ENCODE measurements at places on chromosomes 12 and 14.
A peak's percentile ranks its signal among the peaks of the same experiment; 100 is the strongest.

GRCh38 chr14:66680216-66680615, 172.3 kb downstream of the GPHN start:
- DNase-seq: no peak

- DNase-seq: no peak
Observed at GRCh38 chr14:57634335-57634734, 140.7 kb upstream of the CCDC198 start.

- DNase-seq: peak; percentile 67
Observed at GRCh38 chr14:71739273-71739990, 192.8 kb upstream of the RGS6 start.

GRCh38 chr12:99553461-99553860, 94.1 kb upstream of the GARIN6 start:
- no peak for DNase-seq

- no peak for DNase-seq
Observed at GRCh38 chr12:11545484-11546330, 103.8 kb upstream of the ETV6 start.

GRCh38 chr12:92029902-92030586, 115.6 kb downstream of the BTG1 start:
- DNase-seq: no peak

DNA sequence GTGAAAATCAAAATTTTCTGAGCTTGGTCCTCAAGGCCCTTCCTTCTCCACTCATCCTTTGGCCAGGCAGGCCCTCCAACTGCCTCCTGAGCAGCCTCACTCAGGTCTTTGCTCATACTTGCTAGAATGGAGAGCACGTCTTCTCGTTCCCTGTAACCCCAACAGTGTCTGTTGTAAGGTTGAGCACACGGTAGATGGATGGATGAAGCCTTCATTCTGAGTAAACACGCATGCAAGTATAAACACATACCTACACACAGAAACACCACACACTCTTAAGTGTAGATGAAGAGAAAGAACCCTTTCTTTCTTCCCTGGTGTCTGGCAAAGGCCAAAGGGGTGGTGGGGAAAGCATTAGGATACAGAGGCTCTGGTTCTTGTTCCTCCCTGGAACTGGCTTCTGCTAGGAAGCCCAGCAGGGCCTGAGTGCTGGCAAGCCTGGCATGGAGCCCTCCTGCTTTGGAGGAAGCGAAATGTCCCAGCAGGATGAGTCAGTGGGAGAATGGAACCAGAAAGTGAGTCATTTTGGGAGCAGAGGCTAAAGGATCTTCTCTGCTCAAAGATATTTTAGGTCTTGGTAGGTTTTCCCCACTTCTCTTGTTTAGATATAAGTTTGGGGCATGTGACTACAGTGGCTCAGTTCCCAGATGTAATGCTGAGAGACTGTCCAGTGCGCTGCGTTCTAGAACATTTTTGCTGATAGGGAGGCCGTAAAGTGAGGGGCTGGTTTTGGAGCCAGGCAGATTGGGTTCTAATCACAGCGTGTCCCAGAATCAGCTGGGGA, 127.4 kb downstream of the CACNA1C start:
- DNase-seq: peak; percentile 85

DNA sequence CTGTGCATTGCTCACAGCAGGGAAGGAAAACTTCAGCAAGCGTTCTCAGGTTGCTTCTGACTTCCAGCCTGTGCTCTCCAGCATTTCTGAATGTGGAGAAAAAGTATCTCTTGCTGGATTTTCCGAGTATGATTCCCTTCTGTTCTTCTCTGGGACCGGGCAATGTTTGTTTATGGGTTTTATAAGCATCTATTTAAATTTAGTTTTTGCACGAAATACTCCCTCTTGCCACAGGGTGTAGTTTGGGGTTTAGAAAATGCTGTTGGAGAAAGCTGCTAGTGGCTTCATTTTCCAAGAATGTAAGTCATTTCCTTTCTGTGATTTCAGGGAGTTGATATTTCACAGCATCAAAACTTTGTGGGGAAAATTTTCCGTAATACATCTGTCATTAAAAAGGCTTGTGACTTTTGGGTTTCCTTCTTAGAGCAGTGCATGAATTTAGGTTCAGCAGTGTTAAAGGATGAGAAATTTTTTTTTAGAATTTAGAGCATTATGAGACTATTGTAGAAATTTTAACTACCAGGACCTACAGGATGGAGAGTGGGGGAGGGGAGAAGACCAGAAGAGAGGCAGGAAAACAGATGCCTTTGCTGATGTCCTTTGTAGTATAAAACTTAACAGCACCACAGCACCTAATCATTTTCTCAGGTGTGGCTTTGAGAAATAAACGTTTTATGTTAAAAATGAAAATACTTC, 1.5 kb downstream of the FRMD6 start:
- DNase-seq: peak; percentile 73

DNA sequence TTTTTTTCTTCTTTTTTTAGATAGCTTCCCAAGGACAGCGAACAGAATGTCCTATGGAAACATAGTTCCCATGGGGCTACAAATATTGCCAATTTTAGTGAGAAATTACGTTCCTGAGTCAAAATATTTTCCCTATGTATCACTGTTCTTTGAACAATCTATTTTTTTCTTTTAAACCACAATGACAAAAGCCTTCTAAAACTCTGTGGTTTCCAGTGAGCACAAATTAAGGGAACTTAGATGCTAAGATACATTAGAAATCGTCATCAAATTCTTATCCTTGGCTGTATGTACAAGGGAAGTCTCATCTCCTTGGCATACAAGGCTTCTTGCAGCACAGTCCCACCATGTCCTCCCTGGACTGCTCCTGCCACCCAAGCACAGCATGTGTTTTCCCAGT, 17.9 kb downstream of the CPM start:
- no peak for DNase-seq

DNA sequence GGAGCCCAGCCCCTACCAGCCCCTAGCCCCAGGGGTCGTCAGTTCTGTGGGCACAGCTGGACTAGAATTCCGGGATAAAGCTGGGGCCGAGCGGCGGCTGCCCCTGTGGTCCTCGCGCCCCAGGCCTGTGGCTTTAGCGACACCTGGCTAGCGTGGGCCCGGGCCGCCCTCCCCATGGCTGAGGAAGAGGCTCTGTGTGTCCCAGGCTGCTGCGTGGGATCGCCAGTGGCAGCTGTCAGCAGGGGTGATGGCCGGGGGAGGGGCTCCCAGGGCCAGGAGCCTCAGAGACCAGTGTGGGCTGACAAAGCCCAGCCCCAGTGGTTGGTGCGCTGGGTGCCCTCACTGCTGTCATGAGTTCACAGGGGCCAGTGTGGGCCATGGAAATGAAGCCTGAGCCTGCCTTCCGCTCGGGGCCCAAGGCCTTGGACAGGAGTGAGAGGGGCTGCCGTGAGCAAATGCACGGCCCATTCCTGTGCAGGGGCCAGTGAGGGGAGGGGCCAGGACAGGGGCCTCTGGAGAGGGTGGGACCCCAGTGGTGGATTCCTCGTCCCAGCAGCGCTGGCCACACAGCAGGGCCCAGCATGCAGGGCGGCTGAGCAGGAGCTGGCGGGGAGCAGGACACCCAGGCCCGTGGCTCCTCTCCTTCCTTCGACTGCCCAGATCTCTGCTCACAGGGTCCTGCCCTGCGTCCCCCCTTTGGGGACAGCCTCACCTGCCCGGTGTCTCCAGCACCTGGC, 11.4 kb downstream of the FBRSL1 start:
- no peak for DNase-seq

DNA sequence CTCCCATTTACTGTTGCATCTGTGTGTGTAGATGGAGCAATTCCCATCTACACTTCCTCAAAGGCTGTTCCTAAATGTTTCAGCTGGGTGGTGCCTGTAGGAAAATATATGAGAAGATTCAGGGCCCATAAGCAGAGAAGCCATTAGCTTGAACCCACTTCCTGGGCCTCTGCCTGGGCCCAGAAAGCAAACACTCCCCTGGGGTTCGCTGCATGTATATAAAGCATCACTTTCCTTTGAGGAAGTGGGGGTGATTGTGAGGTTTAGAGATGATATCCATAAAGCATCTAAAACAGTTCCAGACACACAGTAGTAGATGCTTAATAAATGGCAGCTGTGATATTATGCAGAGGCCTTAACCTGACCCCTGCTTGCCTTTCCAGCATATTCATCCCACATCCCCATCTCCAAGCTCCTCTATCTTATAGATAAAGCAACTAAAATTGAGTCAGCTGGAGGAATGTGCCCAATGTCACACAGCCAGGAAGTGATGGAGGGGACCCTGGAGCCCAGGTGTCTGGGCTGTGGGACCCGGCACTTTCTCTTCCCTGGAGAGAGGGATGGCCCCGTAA, 280.0 kb upstream of the CRY1 start:
- no peak for DNase-seq

DNA sequence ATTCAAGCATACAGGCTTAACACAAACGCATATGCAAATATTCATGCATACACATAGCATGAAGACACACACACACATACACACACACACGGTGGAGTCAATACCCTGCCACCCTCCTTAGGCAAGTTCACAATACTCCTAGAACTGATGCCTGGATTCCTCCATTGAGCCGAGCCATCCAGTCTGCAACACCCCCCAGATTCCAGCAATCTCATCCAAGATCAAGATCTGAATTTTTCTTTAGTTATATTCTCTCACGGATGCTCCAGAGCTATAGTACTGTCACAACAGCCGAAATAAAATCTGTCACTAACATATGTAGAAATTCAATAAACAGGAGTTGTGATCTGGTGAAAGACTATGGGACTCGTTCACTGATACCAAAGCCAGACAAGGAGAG, 110.8 kb downstream of the NUAK1 start:
- DNase-seq: no peak

- DNase-seq: peak; percentile 83
Observed at GRCh38 chr14:105064721-105065143, 498 bp downstream of the GPR132 start.

DNA sequence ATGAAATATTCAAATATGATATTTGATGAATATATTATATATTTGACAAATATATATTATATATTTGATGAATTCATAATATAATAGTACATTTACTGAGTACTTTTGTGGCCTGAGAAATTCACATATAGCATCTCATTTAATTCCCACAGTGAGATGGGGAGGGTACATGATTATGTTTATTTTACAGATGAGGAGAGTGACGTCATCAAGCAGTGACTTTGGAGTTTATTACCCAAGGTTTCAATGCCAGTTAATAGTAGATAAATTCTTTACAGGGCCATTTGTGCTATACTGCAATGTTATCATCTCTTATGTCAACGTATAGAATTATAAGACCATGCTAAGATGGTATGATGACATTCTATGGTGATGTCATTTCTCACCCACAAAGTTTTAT, 352.7 kb downstream of the TMTC2 start:
- no peak for DNase-seq

DNA sequence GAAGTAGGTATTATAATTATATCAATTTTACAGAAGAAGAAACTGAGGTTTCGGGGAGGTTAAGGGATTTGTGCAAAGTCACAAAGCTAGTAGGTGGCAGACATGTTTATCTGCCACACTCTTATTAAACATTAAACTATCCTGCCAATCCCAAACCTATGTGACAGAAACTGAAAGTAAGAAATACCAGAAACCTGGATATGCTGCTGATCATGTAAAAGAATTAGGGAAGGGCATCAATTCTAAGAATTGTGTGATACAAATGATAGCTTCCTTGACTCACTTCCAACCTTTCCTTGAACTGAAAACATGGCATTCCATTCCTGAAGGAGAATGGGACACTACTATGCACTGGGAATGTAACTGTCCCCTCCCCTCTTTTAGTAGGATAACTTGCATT, 16.9 kb downstream of the TAOK3 start:
- DNase-seq: peak; percentile 56

DNA sequence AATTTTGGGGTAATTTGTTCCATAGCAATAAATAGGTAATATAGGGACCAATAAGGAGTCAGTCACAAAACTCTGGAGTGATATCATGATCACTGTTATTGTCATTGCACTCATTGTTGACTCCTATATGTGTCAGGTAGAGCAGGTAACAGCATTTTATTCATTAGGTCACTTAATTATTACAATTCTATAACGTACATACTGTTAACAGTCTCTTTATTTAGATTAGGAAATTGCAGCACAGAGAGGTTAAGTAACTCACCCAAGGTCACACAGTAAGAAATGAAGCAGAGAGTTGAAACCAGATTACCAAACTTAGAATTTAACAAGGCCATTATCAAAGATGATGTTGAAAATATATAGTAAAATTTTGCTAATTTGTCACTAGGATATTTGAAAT, 49.7 kb upstream of the PTPRB start:
- no peak for DNase-seq

DNA sequence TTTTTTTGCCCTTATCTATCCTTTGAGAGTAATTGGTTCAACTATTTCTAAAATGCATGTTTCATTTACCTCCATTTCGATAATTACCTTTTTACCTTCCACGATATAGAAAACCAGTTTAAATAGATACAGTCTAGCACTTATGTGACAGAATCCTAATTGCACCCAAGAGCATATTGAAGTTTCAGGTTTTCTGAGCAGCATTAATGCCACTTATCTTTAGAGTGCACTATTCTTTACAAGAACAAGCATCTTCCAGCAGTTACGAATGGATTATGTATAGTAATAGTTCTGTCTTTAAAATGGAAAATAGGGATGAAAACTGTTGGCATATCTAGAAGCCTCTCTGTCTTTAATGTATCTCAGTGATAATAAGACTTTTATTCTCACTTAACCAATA, 82.2 kb upstream of the ATXN7L3B start:
- no peak for DNase-seq
